ENCODE measurements at places on chromosomes 2 and 18.

- DNase-seq, result no peak
Measured at GRCh38 chr2:173272849-173273248, 81.8 kb upstream of the CDCA7 start.

DNA sequence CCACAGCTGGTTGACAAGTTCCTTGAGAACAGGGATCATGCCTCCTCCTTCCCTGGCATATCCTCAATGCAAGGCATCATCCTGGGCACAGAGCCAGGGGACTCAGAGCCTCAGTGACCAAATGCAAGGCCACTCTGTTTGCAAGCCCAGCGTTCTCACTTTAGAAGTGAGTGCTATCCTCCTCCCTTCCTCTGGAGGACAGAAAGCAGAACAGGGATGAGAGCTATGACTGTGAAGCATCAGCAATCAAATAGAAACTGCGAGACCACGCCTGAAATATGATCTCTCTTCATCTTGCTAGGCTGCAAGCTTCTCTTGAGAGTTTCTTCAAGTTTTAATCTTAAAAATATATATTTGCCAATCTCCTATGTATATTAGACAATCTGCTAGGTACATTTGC, 119.8 kb downstream of the LRATD1 start:
- no peak for DNase-seq

- no peak for DNase-seq
Measured at GRCh38 chr2:229133155-229133772, 137.8 kb downstream of the PID1 start.

- DNase-seq, result no peak
Measured at GRCh38 chr2:240179186-240179815, 38.8 kb upstream of the OTOS start.
